Trophoblast cell (in vitro differentiated cells and primary cell): ENCODE measurements at places on chromosomes 2 and 18.

- no peak overlapping the region for H3K4me3 ChIP-seq
- H3K27ac ChIP-seq, result no peak overlapping the region
- DNase-seq, result no peak
- no peaks in the 10 kb centered on the region for H3K27me3 ChIP-seq
- H3K36me3 ChIP-seq, result no peaks in the 10 kb centered on the region
Observed at GRCh38 chr2:191888400-191889166, 41.7 kb upstream of the CAVIN2 start.

DNA sequence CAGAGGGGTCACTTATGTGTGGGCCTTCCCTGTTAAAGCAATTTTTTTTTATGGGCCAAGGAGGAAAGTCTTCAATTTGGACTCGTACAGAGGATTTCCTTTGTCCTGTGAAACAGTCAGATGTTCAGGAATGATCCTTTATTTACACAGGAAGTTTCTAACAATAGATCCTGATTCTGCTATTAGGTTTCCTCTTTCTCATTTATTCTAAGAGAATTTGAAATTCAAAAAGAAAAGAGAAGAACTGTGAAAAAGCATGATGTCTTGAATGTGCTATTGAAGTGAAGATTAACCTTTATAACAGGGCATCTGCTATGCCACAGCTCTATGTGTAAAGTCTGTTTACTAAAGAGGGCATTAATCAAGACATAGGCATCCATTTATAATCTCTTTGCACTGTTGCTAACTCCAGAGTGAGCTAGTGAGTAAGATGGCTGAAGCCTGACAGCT lies 105.3 kb upstream of the FAM98A start:
- H3K36me3 ChIP-seq, result no peaks in the 10 kb centered on the region
- no peak for DNase-seq
- H3K4me1 ChIP-seq, result no peaks in the 10 kb centered on the region

GRCh38 chr2:162838136-162838497 lies 450 bp downstream of the KCNH7 start:
- no peak for DNase-seq
- H3K4me1 ChIP-seq, result peaks cover 5% of the 10 kb centered on the region
- no peaks in the 10 kb centered on the region for H3K36me3 ChIP-seq
- no peak overlapping the region for H3K27ac ChIP-seq
- H3K27me3 ChIP-seq, result peaks cover 4% of the 10 kb centered on the region

GRCh38 chr2:75792146-75792545 lies 81.4 kb upstream of the GCFC2 start:
- H3K36me3 ChIP-seq, result no peaks in the 10 kb centered on the region
- peaks cover 5% of the 10 kb centered on the region for H3K4me1 ChIP-seq
- H3K27me3 ChIP-seq, result no peaks in the 10 kb centered on the region
- peak; percentile 88 for DNase-seq
- H3K27ac ChIP-seq, result no peak overlapping the region
- no peak overlapping the region for H3K4me3 ChIP-seq

GRCh38 chr2:226187156-226187555 lies 612.5 kb downstream of the IRS1 start:
- H3K36me3 ChIP-seq, result no peaks in the 10 kb centered on the region
- no peaks in the 10 kb centered on the region for H3K4me1 ChIP-seq
- H3K4me3 ChIP-seq, result no peak overlapping the region
- H3K27ac ChIP-seq, result no peak overlapping the region
- DNase-seq, result no peak

GRCh38 chr2:80149991-80150390 lies 154.6 kb downstream of the LRRTM1 start:
- no peak overlapping the region for H3K4me3 ChIP-seq
- H3K27me3 ChIP-seq, result no peaks in the 10 kb centered on the region
- H3K36me3 ChIP-seq, result no peaks in the 10 kb centered on the region
- no peak overlapping the region for H3K27ac ChIP-seq
- H3K4me1 ChIP-seq, result no peaks in the 10 kb centered on the region

GRCh38 chr18:80075940-80076339 lies 33.1 kb upstream of the ADNP2 start:
- H3K4me3 ChIP-seq, result no peak overlapping the region
- H3K4me1 ChIP-seq, result no peaks in the 10 kb centered on the region
- no peak overlapping the region for H3K27ac ChIP-seq
- H3K27me3 ChIP-seq, result no peaks in the 10 kb centered on the region
- DNase-seq, result no peak

DNA sequence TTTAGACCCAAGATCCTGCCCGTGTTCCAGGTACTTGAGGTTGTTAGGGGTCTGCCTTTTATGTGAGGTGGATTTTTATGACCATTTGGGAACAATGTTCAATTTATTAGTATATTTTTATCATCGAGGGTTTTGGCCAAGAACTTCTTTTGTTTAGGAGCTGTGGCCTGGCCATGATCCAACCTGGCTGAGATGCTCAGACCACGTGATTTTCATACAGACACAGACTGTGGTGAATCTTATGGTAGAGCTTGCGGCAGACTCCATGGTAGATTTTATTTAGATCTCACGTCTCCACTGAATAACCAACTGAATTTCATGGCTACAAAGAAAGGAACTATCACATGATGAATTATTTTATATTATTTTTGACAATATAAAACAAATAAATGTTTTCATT lies 405.5 kb upstream of the VWC2L start:
- peaks cover 2% of the 10 kb centered on the region for H3K36me3 ChIP-seq
- H3K4me3 ChIP-seq, result no peak overlapping the region
- no peaks in the 10 kb centered on the region for H3K4me1 ChIP-seq
- DNase-seq, result no peak
- no peak overlapping the region for H3K27ac ChIP-seq

DNA sequence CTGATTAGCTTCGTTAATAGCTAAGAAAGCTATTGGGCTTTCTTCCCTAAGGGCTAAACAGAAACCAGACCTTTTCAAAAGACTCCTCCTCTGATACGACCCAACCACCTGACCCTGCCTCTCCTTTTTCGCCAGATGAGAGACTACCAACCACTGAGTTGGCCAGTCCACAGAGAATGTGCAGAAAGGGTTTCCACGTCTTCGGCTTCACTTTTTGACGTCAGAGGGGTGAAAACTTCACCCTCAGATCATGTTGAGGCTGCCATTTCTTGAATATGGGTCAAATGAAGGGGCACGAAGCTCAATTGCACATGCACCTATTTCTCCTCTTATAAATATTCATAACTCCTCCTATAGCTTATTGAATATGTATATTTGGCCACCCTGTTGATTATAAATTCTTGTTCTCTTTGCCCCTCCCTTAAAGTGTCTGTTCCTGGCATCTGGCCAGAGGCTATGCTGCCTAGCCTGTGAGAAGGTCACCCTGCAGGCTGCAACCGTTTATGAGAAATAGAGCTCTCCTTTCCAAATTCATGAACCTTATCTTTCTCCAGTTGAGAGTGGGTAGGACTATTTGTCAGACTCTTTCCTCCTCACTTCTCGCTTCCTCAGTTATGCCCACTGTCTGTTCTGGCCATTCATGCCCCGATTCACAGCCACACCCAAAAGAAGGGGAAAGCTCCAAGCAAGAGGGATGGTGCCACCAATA lies 301.6 kb downstream of the STK39 start:
- no peaks in the 10 kb centered on the region for H3K4me1 ChIP-seq
- no peak overlapping the region for H3K27ac ChIP-seq
- DNase-seq, result no peak
- no peak overlapping the region for H3K4me3 ChIP-seq
- H3K27me3 ChIP-seq, result no peaks in the 10 kb centered on the region
- no peaks in the 10 kb centered on the region for H3K36me3 ChIP-seq
